Fibroblast of the conjunctiva (primary cell): ENCODE measurements at places on chromosomes 2 and 18.

DNA sequence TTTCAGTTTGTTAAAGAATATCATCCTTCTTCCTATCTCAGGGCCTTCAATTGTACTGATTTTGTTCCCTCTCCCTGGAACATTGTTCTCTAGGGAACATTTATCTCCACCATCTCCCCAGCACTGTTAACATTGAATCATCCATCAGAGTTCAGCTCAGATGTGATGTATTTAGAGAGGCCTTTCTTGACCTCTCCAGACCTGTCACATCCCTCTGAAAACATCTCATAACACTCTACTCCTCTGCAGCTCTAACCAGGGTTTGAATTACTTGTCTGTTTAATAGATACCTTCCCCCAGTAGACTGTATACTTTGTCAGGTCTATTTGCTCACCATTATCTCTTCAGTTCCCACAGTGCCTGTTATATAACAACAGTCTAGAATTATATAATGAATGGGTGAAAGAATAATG, 98.6 kb downstream of the GALNT1 start:
- DNase-seq = no peak

DNA sequence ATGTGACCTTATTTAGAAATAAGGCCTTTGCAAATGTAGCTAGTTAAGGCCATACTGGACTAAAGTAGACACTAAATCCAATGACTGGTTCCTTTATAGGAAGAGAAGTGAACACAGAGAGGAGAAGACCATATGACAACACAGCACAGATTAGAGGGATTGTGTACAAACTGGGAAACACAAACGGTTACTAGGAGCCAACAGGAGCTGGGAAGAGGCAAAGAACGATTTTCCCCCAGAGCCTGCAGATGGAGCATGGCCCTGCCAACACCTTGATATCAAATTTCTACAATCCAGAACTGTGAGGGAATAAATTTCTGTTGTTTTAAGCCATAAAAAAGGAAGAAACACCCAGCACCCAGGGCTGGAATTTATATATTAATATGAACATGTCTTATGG, 38.7 kb upstream of the COL5A2 start:
- DNase-seq = no peak

DNA sequence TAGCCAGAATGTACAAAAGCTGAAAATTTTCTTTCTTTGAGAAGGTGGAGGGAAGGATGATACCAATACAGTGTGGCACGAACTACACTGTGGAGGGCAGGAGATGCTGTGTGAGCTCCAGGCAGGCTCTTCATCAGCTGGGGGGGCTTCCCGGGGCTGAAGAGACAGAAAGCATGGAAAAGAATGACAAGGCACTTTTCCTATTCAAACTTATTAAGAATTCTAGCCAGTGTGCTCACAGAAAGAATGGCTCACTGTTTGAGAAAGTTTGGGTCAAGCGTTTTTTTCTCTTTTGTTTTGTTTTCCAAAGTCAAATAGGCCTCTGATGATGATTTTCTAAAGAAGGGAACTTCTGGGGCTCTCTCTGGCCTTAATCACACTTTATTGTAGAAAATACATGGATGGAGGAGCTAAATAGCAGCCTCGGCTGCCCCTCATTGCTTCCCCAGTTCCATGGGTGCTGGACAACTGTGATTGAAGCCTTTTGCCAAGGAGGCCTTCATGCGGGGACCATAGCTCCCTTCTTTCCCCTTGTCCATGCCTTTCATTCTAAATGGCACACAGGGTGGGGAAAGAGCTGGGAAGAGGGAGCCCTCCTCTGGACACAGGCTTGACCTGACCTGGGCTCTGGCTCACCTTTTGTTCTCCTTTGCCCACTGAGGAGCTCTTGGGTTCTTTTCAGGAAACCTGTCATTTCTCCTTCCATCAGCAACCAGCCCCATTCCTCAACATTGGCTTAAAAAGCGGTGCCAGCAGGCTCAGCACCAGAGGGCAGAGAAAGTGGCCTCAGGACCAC, 130.6 kb downstream of the TDRD15 start:
- DNase-seq = no peak

- DNase-seq = no peak
These were observed 21.1 kb upstream of the GALNT5 start for GRCh38 chr2:157236404-157236803.

GRCh38 chr2:166410828-166411472, 35.2 kb upstream of the SCN9A start:
- DNase-seq = peak; percentile 90

GRCh38 chr18:35095983-35096676, 54.9 kb downstream of the MAPRE2 start:
- DNase-seq = no peak

- DNase-seq = no peak
These were observed 7.3 kb downstream of the XRCC5 start for GRCh38 chr2:216116418-216116817.

GRCh38 chr18:25517881-25518715, 166.1 kb upstream of the ZNF521 start:
- no peak for DNase-seq

DNA sequence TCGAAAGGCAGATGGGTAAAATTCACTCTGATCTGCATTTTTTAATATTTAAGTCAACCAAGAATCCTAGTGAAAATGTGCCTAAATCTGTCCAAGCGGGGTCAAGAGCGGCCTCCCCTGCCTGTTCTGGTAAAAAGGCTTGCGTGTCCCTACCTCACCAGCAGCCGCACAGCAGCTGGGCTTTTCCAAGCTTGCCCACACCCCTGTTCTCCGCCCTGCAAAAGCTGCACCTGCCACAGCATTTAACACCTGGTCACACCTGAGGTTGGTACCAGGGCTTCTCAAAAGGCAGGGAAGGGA, 25.8 kb upstream of the TMEM182 start:
- DNase-seq = no peak

GRCh38 chr2:63399156-63399555, 189.1 kb downstream of the WDPCP start:
- DNase-seq = no peak

DNA sequence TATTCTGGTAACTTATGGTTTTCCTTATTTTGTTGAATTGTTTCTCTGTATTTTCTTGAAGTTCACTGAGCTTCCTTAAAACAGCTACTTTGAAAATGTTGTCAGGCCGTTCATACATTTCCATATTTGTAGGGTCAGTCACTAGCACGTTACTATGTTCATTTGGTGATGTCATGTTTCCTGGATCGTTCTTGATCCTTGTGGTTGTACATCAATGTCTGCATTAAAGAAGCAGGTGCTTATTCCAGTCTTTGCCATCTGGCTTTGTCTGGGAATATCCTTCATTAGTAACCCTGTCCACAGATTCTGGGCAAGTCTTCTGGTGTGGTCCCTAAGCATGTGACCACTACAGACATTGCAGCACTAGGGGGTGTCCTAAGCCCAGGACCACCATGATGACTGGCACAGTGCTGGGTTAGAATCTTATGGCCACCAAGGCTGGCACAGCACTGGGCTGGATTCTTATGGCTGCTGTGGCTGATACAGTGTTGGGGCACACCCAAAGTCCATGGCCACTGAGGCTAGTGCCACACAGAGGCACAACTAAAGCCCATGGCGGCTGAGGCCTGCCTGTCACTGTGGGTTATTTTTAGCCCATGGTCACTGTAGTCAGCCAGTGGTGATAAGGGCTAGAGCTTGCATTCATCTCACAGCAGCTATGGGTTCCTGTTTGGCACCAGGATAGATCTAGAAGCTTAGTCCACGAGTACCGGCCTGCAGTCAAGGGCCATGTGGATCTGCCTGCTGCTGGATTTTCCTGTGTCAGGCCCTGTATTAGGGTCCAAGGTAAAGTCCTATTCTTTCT, 13.2 kb downstream of the VWA3B start:
- DNase-seq = no peak

DNA sequence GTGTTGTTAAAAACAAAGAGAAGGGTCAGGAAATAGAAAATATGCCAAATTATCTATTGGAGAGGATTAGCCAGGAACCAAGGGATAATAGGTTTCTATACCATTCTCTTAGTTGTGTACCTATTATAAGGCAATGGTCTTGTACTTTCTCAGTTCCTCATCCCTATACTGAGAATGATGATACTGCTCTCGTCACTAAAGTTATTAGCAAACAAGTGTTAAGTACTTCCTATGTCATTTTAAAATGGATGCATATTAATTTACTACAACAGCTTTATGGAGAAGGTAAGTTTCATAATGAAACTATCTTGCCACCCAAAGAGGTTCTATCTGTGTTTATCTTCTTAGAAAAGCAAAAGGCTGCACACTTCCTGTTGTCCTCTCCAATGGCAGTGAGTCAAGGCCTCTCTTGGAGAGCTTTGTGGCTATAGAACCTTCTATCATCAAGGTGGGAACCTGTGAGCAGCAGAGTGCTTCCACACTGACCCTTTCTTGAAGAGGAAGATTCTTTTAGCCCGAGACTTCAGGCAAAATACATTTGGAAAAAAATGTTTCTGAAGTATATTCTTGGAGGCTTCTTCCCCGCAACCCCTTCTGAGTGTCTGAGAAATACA, 460.7 kb upstream of the FANCL start:
- DNase-seq = no peak

- no peak for DNase-seq
These were observed 335.6 kb upstream of the ID2 start for GRCh38 chr2:8346208-8346607.

DNA sequence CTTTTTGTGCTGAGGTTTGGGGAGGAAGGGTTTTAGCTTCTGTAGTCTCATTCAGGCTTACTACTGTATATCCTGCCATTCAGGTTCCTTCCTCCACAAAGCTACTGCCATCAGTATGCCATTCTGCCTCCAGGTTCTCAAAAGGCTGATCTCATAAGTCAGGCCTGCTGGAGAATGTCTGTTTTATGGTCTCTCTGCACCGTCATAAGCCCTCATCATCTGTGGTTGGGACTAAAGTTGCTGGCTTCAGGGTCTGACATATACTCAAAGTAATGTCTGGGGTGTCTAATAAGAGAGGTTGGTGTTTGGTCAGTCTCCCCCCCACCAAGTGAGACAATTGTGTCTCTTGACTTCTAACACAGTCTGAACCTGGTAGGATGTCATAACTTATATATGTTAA, 36.2 kb upstream of the CCBE1 start:
- DNase-seq = no peak

DNA sequence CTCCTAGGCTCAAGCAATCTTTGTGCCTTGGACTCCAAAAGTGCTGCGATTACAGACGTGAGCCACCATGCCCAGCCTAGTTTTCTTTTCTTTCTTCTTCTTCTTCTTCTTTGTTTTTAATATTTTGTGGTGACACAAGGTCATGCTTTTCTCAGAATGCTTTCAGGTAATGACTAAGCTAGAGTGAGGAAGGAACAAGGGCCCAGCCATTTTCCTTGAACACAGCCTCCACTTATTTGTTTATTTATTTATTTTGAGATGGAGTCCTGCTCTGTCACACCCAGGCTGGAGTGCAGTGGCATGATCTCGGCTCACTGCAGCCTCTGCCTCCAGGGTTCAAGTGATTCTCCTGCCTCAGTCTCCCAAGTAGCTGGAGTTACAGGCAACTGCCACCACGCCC, 74.3 kb upstream of the ST3GAL5 start:
- DNase-seq = no peak

GRCh38 chr2:190722835-190723234, 74.0 kb downstream of the NAB1 start:
- no peak for DNase-seq

GRCh38 chr2:148568597-148568996, 76.0 kb upstream of the EPC2 start:
- DNase-seq = no peak

DNA sequence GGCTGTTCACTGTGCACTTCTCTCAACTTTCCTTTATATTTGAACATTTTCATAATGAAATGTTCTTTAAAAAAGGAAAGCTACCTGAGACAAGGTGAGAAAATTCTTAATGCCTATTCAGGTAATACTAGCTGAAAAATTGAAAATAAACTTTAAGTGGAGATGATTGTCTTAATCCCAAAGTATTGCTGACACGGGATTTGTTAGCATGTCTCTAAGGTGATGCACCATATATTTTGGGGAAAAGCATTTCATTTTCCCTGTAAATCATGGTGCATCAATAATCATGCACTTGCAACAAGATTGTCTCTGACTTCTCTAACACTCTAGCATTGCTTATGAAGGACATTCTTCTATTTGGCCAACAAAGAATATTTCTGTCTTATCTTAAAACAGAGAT, 848.0 kb downstream of the DPP10 start:
- no peak for DNase-seq

DNA sequence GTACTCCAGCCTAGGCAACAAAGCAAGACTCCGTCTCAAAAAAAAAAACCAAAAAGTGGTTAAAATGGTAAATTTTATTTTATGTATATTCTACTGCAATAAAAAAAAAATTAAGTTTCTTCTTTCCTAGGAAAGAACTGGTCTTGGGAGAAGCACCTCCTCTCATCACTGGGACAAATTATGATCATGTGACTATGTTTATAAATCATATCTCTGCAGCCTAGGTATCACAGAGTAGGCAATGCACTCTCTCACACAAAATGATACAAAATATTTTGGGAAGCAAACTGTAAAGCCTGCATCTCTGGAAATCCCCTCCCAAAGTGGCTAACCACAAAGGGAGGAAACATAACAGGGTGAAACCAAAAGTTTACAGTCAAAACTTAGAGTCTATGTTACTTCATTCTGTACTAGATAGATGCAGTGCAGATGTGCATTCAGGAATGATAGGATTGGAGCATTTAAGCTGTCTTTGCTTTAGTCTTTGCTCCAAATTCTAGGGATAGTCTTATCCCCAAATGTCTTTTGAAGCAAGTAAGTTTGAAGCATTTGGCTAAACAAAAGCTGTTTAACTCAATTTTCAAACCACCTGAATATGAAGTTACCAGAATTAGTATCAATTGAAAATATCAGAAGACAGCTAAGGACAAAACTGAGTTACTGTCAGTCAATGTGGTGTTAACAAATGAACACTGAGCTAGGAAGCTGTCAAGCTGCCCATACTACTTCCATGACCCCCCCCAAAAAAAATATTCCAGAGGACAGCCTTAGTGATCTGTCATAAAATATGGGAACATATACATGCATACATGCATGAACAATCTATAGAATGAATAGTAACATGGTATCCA, 21.1 kb upstream of the MALT1 start:
- DNase-seq = no peak

DNA sequence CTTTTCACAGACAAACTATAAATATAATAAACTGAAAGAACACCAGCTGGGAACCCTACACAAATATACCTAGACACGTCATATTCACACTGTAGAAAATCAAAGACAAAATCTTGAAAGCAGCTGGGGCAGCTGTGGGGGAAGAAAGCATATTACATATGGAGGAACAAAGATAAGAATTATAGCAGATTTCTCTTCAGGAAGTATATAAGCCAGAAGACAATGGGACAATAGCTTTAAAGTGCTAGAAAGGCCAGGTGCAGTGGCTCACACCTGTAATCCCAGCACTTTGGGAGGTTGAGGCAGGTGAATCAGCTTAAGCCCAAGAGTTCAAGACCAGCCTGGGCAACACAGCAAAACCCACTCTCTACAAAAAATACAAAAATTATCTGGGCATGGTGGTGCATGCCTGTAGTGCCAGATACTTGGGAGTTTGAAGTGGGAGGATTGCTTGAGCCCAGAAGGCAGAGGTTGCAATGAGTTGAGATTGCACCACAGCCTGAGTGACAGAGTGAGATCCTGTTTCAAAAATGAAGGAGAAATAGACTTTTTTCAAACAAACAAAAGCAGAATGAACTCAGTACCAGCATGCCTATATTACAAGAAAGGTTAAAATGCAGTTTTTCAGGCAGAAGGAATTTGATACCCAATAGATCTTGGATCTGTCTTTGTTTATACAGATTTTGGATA, 26.8 kb upstream of the ERCC3 start:
- no peak for DNase-seq

- DNase-seq = peak; percentile 80
These were observed 10.0 kb downstream of the HK2 start for GRCh38 chr2:74843899-74844298.

GRCh38 chr2:127560931-127561280, 25.4 kb downstream of the MYO7B start:
- peak; percentile 18 for DNase-seq

GRCh38 chr18:9428862-9429661, 46.3 kb upstream of the RALBP1 start:
- DNase-seq = no peak
